Effector memory CD4-positive, alpha-beta T cell (primary cell): ENCODE measurements at places on chromosomes 1 and 21.

DNA sequence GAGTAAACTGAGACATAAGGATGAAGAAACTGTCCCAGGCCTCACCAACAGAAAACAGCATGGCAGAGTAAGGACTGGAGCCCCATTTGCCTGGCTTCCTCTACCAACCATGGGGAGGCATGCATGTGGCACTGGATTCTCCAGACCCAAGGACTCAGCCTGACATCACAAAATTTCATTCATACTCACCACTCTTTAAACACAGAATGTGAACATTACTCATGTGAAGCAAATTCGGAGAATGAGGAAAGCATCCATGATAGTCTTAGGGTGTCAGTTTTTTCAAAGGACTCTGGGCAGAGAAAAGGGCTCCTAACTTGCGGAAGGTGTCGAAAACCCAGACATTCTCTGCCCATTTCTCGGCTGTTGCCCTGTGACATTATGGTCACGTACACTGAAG lies 83.9 kb downstream of the PCNX2 start:
- no peak for DNase-seq

DNA sequence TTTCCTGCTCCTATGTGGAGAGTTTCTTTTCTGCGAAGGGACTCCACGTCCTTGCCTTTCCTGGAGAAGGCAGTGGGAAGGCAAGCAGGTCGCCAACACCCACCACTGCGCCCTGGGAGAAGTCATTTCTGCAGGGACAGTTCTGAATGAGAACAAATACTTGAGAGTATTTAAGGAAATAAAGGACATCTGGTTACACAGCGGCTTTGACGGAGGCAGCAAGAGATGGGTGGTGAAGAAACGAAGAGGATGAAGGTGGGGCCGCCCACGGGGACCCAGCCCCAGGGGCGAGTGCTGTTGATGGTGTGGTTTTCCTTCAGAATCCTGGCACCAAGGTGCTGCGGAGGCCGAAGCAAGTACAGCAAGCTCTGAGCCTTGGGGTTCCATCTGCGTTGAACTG lies 75.5 kb downstream of the PSMG1 start:
- DNase-seq: no peak

- no peak for DNase-seq
These were observed 9.9 kb downstream of the CD58 start for GRCh38 chr1:116560704-116561490.

DNA sequence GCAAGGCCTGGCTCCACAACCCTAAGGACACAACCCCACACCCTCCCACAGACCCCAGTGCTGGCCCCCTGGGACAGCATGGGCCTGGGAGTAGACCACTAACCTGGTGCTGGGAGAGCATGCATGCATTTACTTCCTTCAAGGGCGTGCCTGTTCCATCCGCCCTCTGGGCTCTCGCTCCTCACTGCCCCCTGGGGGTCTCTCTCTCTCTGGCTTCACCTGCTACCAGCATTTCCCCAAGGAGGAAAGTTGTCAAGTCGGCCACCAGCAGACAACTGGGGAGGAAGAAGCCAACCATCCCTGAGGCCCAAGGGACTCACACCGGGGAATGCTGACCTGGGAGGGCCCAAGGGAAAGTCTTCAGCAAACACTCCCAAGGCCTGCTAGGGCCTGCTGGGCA lies 6.5 kb downstream of the LRP8 start:
- DNase-seq: no peak

DNA sequence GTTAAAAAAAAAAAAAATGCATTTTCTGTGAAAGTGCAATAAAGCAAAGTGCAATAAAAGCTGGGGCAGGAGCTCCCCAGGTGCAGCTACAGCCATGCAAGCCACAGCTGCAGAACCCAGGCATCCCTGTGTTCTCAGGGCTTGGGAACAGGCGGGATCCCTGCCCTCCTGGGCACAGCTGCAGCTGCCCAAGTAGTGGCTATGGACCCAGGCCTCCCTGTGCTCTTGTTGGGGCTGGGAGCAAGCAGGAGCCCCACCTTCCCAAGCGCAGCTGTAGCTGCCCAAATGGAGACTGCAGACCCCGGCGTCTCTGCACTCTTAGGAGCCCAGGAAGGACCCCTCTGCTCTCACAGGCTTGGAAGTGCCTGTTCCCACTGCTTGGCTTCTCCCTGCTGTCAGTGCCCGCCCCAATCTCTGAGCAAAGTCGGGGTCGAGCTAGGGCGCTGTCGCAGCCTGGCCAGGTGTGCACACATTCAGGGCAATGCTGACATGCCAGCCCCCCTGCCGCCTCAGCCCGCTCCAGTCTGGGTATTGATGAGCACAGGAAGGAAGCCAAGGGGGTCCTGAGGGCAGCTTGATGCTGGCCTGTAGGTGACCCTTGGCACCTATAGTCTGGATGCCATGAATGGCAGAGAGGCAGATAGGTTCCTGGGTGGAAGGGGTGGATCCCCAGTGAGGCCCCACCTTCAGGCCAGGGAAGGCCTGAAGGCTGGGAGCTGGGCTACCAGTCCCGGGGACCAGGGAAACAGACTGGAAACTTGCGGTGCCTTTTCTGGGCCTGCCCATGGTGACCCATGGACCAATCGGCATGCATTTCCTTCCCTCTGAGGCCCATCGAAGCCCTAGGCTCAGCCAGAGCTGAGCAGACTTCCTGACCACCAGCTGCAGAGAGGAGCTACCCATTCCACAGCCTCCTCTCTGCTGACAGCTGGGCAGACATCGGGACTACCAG lies 58.6 kb downstream of the RRAGC start:
- DNase-seq: no peak

GRCh38 chr1:206901944-206902343 lies 4.7 kb downstream of the IL24 start:
- no peak for DNase-seq

- DNase-seq: no peak
These were observed 21.6 kb upstream of the TSPEAR start for GRCh38 chr21:44732956-44733355.

DNA sequence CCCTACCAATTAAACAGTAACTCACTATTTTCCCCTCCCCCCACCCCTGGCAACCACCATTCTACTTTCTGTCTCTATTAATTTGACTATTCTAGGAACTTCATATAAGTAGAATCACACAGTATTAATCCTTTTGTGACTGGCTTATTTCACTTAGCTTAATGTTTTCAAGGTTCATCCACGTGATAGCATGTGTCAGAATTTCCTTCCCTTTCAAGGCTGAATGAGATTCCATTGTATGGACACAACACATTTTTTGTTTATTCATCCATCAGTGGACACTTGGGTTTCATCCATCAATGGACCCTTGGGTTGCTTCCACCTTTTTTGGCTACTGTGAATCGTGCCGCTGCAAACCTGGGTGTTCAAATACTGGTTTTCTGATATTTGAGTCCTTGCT lies 41.7 kb downstream of the EIF2D start:
- DNase-seq: no peak

DNA sequence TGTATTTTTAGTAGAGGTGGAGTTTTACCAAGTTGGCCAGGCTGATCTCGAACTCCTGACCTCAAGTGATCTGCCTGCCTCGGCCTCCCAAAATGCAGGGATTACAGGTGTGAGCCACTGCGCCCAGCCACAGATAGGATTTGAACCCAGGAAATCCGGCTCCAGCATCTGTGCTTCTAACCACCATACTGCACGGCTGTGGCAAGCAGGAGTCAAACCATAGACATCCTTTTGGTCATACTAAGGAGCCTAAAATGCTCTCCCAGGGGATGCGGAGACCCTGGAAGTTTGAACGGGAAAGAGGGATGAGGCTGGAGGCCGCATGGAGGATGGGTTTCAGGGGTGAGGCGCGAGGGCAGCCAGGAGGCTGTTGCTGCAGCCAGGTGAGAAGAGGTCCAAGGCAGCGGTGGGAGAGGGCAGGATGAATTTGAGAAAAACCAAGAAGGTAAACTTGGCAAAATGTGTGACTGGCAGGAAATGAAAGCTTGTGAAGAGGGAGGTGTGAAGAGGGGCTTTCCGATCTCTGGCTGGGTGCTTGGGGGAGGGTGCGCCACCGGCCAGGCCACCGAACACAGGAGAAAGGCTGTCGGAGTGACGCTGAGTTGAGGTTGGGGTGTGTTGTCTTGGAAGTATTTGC lies 24.0 kb upstream of the CDK18 start:
- DNase-seq: peak; percentile 51

- DNase-seq: no peak
These were observed 717 bp upstream of the MYCL start for GRCh38 chr1:39902460-39902807.

DNA sequence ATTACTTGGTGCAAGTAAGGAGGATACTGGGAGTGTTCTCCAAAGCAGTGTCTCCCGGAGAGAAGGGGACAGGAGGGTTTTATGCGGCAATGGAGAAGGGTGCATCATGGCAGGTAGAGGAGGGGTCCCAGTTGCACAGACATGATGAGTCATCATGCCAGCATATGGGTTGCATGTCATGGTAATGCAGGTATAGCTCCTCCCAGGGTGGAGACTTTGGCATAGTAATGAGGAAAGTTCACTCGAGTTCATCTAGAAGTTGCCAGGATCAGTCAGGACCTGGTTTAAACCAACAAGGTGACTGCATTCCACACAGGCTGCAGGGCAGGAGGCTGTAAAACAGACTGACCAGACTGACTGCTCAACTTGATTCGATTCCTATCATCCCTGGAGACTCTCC lies 355.7 kb upstream of the DUSP10 start:
- no peak for DNase-seq

DNA sequence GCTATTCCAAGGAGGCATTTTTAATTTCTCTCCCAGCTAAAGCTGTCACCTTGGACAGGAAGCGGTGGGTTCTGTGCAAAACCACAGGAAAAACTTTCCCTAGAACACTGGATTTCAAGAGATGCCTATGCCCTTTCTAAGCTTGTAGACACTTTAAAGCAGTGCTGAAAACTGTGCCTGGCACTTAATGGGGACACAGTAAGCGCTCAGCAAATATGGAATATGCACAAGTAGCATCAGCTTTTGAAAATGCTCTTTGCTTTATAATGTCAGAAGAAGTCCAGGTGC lies 50.9 kb upstream of the TARBP1 start:
- no peak for DNase-seq

DNA sequence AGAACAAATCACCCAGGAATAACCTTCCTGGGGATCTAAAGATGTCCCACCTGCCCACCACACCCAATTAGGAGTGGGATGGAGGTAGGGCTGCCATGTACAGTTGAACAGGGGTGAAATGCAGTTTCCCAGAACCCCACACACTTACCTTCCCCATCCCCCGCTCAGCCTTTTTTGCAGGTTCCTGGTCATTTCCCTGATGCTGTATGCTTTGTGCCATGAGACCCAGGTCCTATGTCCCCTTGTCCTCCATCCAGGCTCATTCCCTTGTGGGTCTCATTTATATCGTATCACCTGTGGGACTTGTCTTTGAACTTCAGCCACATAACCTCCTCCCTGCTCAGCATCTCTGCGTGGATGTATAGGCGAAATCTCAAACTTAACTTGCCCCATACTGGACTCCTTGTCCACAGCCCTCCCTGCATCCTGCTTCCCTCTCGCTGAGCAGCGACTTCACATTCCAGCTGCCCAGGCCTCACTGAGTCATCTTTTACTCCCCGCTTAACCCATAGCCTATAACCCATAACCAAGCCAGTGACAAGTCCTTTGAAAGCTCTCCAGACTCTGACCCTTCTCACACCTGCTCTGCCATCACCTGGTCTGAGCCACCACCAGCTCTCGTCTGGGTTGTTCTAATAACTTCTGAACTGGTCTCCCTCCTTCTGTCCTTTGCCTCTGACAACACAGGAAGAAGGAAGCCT lies 4.7 kb downstream of the LDLRAD2 start:
- DNase-seq: no peak

- DNase-seq: no peak
These were observed 651.9 kb downstream of the MRPL39 start for GRCh38 chr21:24955275-24955961.

DNA sequence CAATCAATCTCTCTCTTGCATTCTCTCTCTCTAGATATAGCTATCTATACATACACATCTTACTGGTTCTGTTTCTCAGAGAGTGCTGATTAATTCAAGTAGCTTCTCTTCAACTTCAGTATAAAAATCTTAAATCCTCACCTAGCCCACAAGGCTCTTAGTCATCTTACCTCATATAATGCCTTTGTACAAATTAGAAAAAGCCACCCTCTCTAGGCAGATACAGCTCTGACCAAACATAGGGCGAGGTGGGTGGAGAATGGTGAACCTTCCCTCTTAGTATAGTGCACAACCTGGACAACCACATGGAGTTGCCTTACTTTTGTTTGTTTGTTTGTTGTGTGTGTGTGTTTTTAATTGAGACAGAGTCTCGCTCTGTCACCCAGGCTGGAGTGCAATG lies 5.1 kb upstream of the INAVA start:
- no peak for DNase-seq

DNA sequence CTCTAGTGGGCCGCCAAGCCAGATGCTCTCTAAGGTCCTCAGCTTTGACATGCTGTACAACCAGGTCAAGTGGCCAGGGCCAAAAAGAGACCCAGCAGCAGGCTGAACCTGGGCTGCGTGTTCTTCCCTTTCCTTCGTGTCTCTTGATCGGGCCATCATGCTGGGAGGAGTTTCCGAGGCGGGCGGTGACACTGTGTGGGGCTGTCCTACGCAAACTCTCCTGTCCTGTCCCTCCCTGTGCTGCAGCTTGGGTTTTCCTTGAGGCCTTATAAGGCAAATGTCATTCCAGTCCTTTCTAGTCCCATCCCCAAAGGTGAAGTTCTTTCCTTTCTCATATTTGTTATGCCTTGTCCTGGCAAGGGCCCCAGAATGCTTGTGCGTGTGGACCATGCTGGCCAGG lies 56.7 kb downstream of the ARHGEF10L start:
- no peak for DNase-seq

- no peak for DNase-seq
These were observed 3.6 kb upstream of the ZNF672 start for GRCh38 chr1:248834343-248834940.

- DNase-seq: no peak
These were observed 70.1 kb upstream of the CASZ1 start for GRCh38 chr1:10866321-10867093.

- no peak for DNase-seq
These were observed 502.0 kb downstream of the SMYD3 start for GRCh38 chr1:246005067-246005466.

- DNase-seq: no peak
These were observed 35.1 kb upstream of the SEC16B start for GRCh38 chr1:178004926-178005391.

DNA sequence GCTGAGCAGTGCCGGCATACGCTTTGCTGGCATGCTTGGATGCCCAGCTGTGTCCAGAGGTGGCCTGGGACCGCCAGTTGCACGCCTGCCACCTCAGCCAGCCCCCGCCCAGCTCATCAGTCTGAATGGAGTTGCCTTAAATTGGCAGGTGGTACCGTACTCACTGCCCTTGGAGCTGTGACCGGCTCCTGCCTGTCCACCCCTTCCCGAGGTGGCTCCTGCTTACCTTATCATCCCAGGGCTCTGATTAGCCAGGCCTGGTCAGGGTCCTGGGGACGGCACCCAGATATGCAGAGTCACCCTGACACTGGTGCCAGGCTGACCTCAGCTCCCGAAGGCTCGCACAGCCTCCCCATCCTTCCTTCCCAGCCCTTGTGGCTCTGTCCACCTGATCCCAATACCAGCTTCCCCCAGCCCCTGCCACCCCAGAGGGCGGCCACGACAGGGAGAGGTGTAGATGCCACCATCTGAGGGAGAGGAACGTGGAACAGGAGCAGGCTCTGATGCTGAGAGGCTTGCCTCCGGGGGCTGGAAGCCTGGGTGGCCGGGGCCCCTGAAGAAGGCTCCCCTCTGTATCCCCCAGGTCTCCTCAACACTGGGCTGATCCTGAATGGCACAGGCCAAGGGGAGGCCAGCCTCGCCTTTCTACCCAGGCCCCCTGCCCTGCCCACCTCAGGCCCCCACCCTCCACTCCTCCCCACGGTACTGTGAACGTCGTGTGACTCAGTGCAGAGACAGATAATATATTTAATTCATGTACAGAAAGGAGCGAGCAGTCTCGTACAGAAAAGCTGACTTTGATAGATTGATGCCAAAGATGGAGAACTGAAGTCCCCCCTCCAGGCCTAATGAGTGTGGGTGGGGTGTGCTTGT lies 27.8 kb downstream of the CDK18 start:
- DNase-seq: no peak
